ENCODE measurements at places on chromosomes 3 and 15.
A peak's percentile ranks its signal among the peaks of the same experiment; 100 is the strongest.

- DNase-seq = peak; percentile 45
These were observed 1.3 kb downstream of the GOLGA8A start for GRCh38 chr15:34436126-34436955.

DNA sequence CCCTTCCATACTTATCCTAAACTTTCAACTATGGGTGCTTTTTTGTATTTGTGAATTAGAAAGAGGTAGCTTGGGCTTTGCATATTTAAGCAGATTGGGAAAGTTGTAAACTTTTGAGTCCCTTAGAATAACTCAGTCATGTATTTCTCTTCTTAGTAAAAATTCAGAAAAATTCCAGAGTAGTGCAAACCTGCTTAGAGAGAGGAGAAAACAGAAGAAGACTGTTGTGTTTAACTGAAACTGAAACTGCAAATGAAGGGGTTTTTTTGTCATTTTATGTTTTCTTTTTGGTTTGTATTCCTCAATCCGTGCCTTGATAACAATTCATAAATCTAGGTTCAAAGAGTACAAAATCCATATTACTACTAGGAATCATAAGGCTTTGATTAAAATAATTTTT is 31.3 kb downstream of the CD200 start:
- DNase-seq = no peak

DNA sequence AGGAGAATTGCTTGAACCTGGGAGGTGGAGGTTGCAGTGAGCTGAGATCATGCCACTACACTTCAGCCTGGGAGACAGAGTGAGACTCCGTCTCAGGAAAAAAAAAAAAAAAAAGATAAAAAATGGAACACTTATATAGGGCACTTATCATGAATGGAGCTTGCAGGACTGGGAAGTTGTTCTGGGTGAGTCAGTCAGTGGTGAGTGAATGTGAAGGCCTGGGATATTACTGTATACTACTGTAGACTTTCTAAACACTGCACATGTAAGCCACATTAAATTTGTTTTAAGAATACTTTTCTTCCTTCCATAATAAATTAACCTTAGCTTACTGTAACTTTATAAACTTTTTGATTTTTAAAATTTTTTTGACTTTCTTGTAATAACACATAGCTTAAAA is 59.8 kb downstream of the SFMBT1 start:
- no peak for DNase-seq

GRCh38 chr3:196670339-196670738 is 30.8 kb downstream of the NRROS start:
- no peak for DNase-seq

DNA sequence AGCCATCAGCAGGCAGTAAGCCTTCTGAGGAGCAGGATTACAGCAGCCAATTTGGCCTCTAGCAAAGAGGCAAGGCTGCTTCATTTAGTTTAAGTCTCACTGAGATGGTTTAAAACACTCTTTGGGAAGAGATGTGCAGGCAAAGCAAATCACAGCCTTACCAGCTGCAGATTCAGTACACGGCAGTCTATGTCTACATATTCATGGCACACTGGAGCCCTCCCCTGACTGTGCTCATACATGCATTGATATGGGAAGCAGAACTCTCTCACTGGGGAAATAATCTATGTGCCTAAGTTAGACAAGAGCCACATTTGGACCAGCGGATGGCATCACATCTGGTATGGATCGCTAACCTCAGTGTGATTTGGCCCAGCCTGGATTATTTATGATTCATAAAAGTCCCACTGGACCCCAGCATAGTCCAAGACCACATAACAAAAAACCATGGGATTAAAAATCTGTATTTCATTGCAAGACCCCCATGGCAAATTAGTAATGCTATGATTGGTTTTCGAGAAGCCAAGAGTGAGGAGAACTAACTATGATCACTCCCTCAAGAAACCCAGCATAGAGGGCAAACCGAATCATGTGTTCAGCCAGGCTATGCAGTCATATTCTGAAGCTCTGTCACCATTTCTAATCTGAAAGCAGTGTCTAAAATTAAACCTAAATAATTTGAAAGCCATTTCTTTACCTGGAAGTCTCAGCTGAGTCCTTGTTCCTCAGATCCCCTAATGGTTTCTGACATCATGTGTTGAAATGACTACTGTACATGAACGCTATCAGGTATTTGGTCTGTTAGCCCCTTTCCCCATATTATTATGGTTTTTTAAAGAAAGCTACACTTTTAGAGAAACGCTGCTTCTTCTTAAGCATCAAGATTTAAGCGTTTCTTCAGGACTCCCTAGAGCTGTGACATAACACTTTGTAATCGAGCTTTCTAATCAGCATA is 1.2 kb downstream of the PRICKLE2 start:
- DNase-seq = no peak

GRCh38 chr3:121781611-121782010 is 32.1 kb upstream of the GOLGB1 start:
- DNase-seq = no peak

DNA sequence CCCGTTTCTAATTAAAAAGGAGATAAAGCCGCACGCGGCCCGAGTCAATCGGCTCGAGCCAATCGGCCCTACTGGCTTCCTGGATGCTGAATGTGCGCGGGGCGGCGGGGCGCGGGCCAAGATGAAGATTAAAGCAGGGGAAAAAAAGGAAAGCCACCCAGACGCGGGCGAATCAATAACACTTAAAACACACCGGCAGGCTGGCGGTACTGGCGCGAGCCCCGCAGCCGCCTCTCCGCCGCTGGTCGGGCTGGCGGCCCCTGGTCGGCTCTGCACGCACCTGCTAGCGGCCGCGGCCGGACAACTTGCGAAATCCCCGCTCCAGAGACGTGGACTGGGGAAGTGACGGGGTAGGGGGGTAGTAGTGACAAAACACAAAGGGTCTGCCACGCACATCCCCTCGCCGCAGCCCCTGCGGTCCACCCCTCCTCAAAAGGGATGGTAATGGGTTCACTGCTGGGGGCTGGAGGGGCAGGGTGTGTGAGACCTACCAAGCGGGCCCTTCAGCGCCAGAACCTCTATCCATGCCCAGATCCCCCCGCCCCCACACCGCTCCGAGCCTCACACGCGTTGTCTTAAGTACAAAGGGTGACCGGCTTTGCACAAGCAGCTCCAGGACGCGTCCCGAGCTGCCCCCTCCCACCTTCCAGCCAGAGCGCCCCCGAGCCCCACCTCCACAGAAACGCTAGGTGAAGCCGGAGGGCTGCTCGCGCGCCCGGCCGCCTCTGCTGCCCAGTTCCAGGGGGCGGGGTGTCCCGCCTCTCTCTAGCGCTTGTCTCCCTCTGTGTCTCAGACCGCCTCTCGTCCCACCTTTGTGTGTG is 1.4 kb downstream of the WNT7A start:
- DNase-seq = peak; percentile 14

DNA sequence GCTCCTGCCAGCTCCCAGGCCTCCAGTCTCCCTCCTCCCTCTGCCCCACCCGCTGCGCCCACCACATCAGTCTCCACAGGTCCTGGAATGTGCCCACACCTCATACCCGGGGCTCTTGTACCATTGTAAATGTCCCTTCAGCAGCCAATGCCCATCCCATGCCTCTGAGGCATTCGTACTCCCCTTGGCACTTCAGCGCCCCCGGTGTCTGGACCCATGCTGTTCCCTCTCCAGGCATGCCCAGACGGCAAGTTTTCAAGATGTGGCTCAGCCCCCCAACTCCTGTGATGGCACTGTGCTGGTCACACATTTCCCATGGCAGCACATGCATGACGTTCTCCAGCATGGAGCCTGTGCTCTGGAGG is 13.3 kb downstream of the PLXND1 start:
- DNase-seq = no peak

DNA sequence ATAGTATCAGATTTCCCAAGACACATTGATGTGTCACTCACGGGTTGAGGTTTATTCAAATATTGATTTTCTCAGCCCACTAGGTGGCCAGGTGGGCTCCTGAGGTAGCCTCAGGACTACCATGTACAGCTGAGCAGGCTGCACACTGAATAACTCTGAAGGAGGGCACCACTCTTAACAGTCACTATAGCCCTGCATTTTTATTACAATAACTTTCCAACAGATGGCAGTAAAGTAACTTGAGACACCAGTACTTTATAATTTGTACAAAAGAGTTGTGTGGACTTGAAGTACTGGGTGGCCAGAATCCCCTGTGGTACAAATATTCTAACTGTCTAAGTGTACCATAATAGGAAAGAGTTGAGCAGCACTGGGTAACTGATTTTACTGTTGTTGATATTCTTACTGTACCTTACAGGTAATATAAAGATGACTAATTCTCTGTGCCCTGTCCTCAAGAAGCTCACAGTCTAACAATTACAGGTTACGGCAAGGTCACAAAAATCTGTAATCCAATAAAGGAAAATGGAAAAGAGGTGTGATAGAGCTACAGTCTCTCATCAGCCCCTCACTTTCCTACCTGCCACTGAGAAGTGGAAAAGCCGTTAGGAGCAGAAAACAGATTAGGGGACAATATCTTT is 76.0 kb downstream of the ETFA start:
- DNase-seq = no peak

DNA sequence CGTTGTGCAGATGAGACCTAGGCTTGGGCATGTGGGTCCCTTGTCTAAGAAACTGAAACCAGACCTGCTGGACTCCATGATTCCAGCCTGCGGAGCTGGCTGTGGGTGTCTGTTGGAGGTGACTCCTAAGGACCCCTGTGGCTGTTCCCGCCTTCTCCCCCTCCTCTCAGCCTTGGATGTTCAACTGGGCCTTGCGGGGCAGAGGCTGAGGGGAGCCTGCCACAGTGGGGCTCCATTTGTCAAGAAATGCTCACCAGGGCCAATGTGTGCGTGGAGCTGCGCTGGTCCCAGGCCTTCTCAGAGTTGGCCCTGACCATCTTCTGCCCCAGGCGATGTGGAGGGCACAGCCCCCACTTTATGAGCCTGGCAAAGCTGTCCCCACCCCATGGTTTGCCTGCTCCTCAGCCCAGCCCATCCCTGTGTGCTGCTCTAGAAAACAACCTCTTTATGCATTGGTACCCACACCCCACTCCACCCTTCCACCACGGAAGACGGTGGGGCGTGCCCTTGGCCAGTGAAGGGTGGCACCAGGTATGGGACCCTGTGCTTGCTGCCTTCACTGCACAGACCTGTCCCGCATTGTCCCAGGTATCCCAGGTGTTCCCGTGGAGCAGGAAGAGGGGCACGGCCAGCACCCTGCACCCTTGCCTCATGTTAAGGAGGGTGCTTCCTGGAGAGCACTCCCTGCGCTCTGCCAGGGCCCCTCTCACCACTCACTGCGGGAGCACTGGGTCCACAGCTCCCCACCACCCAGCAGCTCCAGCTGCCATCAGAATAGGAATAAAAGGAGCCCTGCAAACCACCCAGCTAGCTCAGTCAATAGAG is 7.9 kb downstream of the MESP2 start:
- no peak for DNase-seq

DNA sequence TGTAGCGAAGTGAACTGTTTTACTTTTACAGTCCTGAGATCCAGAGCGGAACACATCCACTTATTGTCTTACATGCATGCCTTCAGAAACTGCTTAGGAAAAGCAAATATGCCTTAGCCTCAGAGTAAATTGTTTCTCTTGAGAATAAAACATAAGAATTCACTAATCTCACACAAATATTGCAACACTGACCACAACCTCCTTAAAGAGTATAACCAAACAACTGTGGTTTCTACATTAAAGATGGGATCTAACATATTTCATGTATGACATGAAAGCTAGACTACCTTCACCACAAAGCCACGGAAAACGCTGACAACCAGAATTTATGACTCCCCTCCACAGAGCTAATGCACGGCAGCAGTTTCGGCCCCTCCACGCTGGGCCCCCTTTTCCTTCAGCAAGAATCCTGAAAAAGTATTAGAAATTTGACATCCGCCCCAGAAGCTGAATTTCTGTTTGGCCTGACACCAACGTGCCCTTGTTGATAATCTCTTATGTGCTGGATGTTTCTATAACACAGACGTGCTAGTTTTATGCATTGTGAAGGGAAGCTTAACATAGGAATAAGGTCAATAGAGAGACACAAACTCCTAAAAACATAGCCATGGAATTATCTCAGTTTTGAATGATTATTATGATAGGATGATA is 84.6 kb downstream of the GREM1 start:
- no peak for DNase-seq

DNA sequence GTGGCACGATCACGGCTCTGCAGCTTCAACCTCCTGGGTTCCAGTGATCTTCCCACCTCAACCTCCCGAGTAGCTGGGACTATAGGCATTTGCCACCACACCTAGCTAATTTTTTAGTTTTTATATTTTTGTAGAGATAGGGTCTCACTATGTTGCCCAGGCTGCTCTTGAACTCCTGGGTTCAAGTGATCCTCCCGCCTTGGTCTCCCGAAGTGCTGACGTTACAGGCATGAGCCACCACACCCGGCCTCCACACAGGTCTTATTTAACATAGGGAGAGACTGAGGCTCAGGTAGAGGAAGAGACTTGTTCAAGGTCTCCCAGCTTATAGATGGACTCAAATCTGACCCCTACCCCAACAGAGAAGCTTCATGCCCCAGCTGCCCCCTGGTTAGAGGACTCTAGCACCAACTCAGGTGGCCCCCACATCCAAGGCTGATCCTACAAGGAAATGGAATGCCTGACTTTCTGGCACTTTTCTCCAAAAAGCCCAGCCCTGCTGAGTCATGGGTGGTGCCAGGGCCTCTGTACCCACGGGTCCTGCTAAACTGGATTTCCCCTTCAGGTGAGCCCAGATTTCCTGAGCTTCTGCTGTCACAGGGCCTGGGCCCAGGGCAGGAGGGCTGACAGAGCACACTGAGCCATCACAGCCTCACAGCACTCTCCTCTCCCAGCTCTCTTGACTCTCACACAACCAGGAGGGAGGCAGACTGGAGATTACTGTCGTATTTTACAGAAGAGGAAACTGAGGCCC is 5.6 kb downstream of the TMEM40 start:
- DNase-seq = no peak

GRCh38 chr15:99139276-99139675 is 34.4 kb downstream of the SYNM start:
- DNase-seq = no peak

- no peak for DNase-seq
These were observed 8.8 kb downstream of the SYNM start for GRCh38 chr15:99113547-99114271.

- DNase-seq = no peak
These were observed 135.6 kb downstream of the TPRA1 start for GRCh38 chr3:127454968-127455367.

- DNase-seq = no peak
These were observed 303.9 kb upstream of the RASGRP1 start for GRCh38 chr15:38868326-38869114.

DNA sequence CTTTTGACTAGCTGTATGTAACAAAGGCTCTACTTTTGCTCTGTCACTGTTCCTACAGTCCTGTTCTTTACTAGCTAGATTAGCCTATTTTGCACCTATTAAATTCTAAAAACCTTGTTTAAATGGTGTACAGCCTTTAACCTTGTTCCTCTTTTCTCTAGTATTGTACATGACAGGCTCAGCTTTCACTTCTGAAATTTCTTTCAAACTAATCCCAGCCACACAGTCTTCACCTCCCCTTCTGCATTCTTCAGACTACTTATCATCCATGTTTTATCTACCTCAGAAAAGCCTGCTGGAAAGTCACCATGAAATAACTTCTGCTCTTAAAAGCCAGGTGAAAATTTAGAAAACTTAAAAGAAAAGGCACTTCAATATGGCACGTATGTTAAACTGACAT is 122.4 kb downstream of the NECTIN3 start:
- DNase-seq = no peak

All from activated CD4-positive, alpha-beta T cell treated with anti-CD3 and anti-CD28 coated beads, Interleukin-2, amount 50 U/mL, for 1 hour (primary cell).